ENCODE measurements at places on chromosomes 7 and 10. TPM values are rescaled to one million over a fixed set of nuclear protein-coding genes. Genes with fewer than 3 reads are reported as not detected.

AKR1C8 gene
- total RNA-seq, result not detected

FFAR4 gene
- total RNA-seq, result not detected

SPDYE11 gene
- not detected for total RNA-seq

DNA sequence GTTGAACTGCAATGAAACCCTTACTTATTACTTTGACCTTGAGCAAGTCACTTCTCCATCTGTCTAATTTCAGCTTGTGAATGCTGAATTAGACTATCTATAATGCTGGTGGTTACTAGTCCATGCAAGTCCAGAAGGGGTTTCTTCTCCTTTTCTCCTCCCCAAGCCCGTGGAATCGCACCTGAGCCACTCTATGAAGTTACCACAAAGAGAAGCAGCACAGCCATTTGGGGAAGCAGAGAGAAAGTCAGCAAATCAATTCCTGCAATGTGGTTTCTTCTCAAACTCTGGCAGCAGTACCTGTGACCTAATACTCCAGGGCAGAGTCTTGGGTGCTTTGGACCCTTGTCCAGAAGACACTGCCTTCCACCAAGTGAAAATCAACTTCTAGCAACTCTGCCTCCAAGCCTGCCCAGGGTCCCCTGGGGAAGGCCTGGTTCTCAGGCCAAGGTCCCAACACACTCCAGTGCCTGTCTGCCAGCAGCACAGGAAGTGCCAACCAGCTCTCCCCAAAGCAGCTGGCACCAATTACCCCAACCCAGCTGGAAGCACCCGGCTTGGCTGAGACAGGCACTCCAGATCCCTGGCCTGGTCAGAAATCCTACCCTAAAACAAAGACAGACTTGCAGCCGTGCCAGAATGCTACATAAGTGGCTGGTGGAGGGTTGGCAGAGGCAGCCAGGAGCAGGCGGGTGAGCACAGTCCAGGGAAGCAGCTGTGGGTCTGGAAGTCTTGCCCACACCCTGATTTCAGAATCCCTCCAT is 200.3 kb downstream of the LSM5 start:
- H3K4me3 ChIP-seq, result no peak overlapping the region
- H3K27me3 ChIP-seq, result no peaks in the 10 kb centered on the region
- H3K27ac ChIP-seq, result no peak overlapping the region
- DNase-seq, result no peak
- H3K4me1 ChIP-seq, result no peaks in the 10 kb centered on the region

DNA sequence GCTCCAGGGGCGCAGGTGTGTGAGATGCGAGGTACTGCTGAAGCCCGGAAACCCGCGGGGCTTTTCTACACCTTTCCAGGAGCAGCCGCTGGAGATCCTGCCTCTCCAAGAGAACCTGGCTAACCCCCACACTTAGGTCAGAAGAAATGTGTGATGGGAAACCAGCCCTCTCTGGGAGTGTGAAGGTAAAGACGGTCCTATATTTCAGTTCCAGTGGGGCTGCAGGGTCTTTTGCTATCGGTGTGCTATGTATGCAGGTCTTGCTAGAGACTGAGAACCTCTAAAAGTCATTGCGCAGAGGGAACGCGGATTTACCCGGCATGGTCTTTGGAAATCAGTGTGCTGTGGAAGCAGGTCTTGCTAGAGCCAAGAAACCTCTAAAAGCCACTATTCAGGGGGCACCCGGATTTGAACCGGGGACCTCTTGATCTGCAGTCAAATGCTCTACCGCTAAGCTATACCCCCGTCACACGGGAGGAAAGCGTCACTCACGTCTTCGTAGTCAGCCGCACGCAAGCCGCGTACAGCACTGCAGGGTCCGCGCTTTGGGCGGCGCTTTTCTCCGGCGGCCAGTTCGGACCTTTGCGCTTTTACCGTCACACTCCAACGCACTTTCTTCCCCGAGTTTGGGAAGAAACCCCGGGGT is 46.0 kb downstream of the ZNF777 start:
- no peaks in the 10 kb centered on the region for H3K4me1 ChIP-seq
- no peaks in the 10 kb centered on the region for H3K27me3 ChIP-seq
- no peak overlapping the region for H3K27ac ChIP-seq
- no peaks in the 10 kb centered on the region for H3K36me3 ChIP-seq

- H3K36me3 ChIP-seq, result no peaks in the 10 kb centered on the region
- no peaks in the 10 kb centered on the region for H3K4me1 ChIP-seq
- H3K4me3 ChIP-seq, result no peak overlapping the region
- no peak for DNase-seq
- no peaks in the 10 kb centered on the region for H3K27me3 ChIP-seq
Measured at GRCh38 chr7:89012016-89012415, 216.5 kb upstream of the TEX47 start.

Measured in SJSA1 (cell line).